ENCODE measurements at places on chromosomes 2 and 18.
A peak's percentile ranks its signal among the peaks of the same experiment; 100 is the strongest.

- no peak for DNase-seq
Measured at GRCh38 chr2:148739454-148740105, 95.0 kb downstream of the EPC2 start.

DNA sequence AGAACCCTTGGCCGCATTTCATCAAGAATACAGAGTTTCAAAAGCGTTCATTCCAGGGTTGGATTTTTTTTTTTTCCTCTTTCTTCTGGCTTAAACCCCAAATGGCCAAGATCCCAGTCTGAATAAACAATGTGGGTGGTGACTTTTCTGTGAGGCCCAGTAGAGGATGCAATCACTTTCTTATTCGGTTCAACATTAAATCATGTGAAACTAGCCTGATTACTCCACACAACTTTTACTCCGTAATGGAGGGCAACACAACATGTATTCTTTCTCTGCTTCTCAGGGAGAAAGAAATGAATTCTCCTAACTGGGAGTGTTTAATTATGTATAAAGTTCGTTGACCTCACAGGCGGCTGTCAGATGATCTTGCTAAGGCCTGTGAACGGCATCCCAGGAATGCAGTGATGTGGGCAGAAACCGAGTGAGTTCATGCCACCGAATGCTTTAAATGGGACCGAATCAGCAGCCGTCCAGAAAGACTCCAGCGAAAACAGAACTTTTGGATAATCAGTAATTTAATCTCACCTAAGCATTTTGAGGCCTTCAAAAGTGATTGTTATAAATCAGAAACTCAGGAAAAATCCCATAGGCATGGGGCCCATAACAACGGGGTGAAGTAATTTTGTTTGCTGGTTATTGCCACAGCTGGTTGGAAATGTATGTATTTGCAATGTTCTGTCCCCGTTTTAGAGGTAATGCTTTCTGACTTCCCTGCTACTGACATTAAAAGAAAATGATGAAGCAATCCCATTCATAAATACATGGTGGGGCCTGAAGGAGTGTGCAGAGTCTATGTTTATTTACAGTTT, 81.5 kb downstream of the BCL2 start:
- DNase-seq, result no peak

- no peak for DNase-seq
Measured at GRCh38 chr2:39871291-39871761, 92.3 kb upstream of the THUMPD2 start.

- no peak for DNase-seq
Measured at GRCh38 chr2:7963787-7964186, 718.1 kb upstream of the ID2 start.

DNA sequence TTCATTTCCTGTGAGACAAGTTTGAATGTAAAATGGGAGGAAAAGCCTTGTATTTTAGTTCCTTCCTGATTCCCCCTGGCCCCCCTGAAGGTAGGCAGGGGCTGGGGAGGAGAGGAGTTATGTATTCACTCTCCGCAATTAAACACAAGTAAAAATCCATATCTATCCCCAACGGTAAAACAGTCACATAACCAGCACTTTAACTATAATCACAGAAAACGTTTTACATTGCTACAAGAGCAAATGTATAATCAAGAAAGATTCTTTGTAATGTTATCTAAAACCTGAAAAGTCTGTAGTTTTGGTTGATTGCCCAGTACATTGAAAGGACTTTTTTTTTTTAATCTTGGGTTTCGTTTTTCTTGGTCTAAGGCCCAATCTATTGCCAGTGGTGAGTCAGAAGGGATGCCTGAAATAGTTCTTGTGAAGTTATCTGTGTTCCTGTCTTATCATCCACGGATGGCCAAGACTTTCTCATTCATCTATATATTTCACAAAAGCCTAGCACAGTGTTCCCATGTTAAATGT, 34.5 kb upstream of the CCNYL1 start:
- DNase-seq, result no peak

DNA sequence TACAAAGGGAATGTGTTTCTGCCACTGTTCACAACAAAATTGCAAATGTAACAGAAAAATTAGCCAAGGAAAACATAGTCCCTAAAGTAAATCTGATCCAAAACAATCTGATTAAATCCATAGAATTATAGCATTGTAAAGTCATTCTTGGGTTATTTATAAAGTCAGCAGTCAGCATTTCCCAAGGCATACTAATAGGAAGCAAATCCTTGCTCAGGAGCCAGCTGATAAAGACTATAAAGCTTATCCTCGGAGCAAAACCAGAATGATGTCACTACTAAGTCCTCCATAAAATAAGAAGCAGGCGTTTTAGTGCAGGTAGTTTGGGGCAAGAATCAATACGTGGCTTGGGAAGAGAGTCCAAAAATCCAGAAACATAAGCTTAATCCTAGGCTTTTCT, 67.3 kb upstream of the CSRNP3 start:
- no peak for DNase-seq

DNA sequence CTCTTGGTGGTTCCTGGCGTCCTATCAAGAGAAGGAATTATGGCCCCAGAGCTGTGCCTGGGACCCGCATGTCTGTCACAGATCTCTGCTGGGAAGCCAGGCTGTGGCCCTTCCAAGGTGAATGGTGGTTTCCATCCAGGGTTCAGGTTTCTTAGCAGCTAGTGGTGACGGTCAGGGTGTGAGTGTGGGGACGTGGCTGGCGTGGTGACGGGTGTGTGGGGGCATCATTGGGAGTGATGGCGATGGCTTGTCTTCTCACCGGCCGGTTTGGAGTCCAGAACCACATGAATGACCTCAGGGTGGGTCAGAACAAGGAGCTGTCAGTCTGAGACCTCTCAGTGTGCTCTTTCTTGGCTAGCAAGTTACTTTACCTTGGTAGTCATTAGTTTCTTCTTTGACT, 52.6 kb downstream of the AGAP1 start:
- DNase-seq, result no peak

GRCh38 chr18:3481696-3482210, 31.8 kb downstream of the TGIF1 start:
- peak; percentile 19 for DNase-seq

GRCh38 chr2:100422320-100423055, 5.0 kb upstream of the CHST10 start:
- DNase-seq, result no peak
